DMS153 (cell line): ENCODE measurements at places on chromosomes 4 and X.
A peak's percentile ranks its signal among the peaks of the same experiment; 100 is the strongest.

DNA sequence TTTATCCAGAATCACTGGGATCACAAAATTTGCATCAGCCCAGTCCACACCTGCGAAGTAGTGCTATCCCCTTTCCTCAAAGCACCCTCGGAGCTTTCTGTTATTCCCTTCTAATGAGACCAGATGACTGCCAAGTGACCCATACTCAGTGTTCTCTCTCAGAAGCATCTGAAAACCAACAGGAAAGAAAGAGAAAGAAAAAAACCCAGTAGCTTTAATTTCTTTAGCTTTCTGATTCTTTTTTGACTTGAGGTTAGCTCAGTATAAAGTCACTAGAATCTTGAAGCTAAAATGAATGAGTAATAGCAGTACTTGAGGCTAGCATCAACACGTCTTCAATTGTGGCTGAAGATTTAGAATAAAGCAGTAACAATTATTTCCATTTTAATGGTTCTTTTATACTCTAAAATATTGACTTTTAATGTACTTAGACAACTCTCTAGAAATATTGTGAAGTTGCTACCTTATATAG lies 124.4 kb downstream of the ANK2 start:
- no peak for DNase-seq

GRCh38 chrX:15235001-15235400 lies 34.9 kb downstream of the ASB9 start:
- no peak for DNase-seq

DNA sequence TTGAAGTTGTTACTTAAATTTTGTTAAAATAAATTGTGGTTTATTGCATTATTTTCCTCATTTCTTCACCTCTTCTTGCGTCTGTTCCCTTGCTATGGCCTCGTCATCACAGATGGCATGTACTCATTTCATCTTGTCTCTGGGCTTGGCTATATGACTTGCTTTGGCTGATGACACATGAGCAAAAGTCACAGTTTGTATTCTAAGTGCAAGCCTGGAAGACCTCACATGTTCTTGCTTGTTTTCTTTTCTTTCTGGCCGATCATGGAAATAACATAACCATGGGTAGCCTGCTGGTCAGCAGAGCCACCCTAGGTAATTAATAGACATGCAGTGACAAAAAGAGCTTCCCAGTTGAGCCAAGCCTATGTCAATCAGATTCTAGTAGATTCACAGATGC lies 527.9 kb downstream of the SPRY1 start:
- DNase-seq: no peak

- no peak for DNase-seq
These were observed 353.4 kb downstream of the STIM2 start for GRCh38 chr4:27214010-27214409.

DNA sequence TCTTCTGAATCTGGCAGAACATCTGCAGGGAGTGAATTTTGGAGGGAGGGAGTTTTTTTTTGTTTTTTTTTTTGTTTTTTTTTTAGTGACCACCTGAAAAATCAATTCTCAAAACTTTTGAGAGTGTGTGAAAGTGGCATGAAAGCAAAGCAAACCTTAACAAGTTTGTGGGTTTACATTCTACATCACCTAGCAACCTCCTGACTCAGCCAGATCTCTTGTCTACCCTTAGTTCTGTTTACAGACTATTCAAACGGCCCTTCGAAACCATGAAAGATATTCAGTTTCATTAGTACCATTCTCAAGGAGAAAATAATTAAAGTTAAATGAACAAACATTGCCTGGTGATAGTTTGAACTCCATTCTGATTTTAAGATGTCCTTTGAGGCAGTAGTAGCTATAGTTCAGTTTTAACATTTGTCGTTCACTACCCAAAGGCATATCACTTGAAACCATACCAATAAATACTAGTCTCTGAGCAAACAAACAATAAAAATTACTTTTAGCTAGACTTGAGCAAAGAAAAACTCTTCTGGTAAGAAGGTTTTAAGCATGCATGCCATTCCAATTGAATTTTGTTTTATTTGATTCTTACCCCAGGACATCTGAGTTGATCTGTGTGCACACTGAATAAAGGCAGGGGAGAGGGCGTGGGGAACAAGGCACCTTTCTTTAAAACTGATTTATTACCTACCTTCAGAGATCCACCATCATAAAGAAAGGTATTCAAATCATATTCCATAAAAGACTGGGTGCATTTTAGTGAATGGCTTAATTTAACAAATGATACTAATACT lies 137.7 kb downstream of the ARX start:
- peak; percentile 8 for DNase-seq

GRCh38 chr4:126748736-126749135 lies 884.0 kb upstream of the INTU start:
- DNase-seq: no peak

DNA sequence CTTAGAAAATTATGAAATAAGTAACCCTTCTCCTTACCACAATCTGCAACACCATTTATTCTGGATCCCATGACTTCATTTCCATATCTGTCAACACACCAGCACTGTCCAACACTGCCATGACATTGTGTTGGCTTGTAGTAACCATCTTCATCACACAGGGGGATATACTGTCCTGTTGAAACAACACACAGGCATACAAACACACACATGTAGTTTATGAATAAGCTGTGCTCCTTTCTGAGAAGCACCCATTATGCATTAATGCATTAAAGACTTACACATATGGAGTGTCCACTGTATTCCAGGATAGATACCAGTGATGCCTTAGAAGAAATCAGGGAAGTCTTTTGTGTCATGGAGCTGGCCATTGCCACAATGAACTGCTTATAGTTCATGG lies 496.9 kb downstream of the SPOCK3 start:
- DNase-seq: no peak

DNA sequence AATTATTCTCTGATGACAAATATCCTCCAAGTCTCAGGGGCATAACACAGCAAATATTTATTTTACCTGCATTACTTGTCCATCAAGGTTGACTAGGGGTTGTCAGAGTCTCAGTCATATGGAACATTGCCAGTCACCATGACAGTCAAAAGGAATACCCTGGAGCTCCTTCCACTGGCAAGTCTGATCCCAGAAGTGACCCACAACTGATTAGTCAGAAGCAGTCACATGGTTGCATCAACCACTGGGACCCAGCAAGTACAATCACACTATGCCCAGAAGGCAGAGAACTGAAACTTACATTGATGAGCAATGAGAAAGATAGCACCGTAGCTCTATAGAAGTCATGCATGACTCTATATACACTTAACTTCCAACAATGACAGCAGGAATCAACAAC lies 41.9 kb upstream of the SOD3 start:
- DNase-seq: no peak

DNA sequence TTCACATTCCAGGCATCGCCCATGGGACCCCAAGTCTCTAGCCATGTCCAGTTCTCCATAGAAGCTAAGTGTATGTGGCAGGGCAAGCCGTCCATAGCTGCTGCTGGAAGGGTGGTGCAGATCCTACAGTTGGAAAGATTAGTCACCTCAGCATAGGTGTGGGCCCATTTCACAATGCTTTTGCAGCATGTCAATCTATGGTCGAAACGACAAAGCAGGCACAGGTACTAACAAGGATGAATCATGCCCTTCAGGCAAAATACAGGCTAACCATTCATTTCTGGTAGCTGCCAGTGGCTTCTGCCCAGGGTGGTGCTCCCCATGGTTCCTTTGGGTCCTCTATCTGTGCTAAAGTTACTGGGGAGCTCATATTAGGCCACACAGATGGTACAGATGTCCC lies 225.2 kb downstream of the ADGRL3 start:
- no peak for DNase-seq

- no peak for DNase-seq
These were observed 41.8 kb upstream of the RLIM start for GRCh38 chrX:74656079-74656745.

- no peak for DNase-seq
These were observed 13.1 kb upstream of the RPL34 start for GRCh38 chr4:108607079-108607815.

DNA sequence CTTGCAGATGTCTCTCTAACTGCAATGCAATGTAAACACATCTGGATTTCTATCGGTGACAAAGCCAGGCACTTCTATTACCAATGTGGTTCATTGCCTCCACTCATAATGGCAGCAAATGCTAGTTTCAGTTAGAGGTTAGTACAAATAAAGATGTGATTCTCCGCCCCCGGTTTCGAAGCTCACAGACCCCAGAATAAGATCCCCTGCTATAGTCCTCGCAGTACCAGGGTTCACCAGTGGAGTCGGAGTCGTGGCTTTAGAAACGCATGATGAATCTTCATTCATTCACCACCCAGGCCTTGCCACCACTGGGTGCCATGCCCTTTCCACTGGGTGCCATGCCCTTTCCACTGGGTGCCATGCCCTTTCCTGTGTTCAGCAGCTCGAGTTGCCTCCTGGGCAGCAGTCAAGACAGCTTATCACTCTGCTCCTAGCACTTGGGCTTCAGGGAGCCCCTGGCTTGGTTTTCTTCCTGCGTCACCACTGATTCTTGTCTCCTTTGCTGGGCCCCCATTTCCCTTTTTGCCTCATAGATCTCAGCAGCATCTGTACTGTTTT lies 3.5 kb upstream of the NAA10 start:
- DNase-seq: no peak

GRCh38 chr4:11230866-11231265 lies 197.8 kb downstream of the HS3ST1 start:
- DNase-seq: no peak

- DNase-seq: no peak
These were observed 48.2 kb downstream of the SLC34A2 start for GRCh38 chr4:25703731-25704388.
